Right renal pelvis (tissue), 4 donors: ENCODE measurements at places on chromosomes 7 and 10.
A peak's percentile ranks its signal among the peaks of the same experiment; 100 is the strongest.

DNA sequence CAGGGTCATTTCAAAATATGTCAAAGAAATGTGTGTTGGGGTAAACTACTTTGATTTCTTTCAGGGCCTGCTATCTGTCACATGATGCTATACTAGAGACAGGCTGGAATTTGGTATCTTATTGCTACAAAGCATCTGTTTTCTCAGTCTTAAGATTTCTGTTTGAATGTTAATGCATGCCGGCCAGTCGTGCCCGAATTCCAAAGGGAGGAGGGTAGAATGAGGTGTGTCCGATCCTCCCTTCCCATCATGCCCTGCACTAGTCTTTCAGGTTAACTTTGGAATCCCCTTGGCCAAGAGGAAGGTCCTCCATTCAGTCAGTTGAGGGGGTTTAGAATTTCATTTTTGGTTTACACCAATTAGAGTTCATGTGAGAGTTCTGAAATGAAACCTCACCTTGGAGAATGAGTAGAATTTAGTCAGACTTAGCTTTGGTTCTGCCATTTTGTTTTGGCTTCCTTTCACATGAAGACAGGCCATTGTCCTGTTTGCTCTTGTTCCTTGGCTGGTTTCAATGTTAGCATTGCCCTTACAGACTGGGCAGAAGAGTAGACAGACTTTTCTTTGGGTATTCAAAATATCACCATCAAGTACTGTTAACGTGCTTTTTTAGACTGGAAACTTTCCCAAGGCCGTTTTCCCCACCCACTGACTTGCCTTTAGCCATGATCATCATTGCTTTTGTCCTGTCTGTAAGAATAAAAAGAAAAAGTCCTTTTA, 95.8 kb downstream of the CAMK1D start:
- DNase-seq: no peak

DNA sequence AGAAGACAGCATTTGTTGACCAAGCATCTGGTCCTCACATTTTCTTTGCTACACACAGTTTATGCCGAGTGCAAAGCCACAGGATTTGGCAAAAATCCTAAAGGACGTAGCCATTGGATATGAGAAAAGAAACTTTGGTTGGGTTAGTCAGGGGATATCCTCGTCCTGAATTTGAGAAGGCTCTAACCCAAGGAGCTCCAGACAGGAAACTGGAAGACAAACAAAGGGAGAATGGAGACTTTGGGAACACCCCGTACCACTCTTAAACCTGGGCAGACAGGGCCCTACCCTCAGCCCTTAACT, 146.6 kb upstream of the FRMD4A start:
- no peak for DNase-seq

GRCh38 chr10:45408421-45409319, 34.7 kb downstream of the ALOX5 start:
- no peak for DNase-seq

GRCh38 chr10:34635111-34635510, 180.0 kb downstream of the PARD3 start:
- no peak for DNase-seq

GRCh38 chr7:64612452-64612851, 49.6 kb upstream of the ZNF680 start:
- no peak for DNase-seq

GRCh38 chr7:15870347-15870746, 183.9 kb upstream of the MEOX2 start:
- no peak for DNase-seq

DNA sequence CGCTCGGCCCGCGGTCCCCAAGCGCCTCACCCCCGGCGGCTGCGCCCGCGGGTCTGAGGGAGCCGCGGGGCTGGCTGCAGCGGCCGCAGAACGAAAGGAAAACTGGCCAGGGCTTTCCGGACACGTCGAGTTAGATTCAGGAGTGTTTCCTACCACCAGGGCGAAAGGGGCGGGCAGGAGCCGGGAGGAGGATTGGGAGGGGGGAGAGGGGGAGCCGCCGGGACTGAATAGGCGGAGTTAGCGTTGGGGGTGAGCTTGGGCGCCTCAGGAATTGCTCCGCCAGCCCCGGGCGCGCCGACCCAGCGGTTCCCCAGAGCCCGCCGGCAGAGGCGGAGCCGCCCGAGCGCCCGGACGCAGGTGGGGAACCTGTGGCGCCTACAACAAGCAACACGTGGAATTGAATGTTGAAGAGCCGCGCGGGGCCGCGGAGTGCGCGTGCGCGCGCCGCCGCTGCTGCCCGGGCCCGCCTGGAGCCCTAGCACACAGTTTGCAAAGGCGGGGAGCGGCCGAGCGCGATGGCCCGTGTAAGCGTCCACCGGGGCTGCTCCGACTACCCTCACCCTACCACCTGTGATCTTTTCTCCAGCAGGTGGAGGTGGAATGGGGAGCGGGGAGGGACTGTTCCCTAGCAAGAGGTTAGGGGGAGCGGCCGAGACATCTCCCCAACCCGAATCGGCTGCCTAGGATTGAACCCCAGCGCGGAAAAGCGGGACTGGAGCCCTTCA, at the start of gene CADPS2:
Gene CADPS2 (minus strand): TSS at position 104 of the 725 bp plus-strand sequence. CDS start 123 bp downstream, outside the sequence.
- peak; percentile 77 for DNase-seq
